ENCODE measurements at places on chromosomes 2 and 18.

- no peak for DNase-seq
Measured at GRCh38 chr2:56688661-56689060, 504.9 kb downstream of the CCDC85A start.

DNA sequence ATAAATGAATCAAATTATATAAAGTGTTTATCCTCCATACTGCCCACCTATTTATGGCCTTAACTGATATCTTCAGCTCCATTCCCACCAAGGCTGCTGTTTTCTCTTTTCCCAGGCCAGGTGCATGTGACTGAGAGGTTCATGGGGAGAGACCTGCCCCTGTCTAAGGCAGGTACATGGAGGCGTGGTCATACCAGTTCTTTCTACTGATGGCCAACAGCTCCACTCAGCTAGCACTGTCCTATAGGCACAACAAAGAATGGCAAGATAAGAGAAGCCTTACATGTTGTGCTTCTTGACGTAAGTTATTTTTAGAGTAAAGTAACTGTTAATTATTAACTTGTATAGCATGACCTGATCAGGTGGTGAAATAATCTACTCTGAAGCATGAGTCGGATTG is 16.8 kb downstream of the AKAIN1 start:
- DNase-seq = no peak

GRCh38 chr2:190343536-190344275 is at the start of gene INPP1:
Gene INPP1, plus strand, starts transcription at chr2:190343589. Its CDS starts 16,514 bp downstream, at chr2:190360103.
- peak; percentile 36 for DNase-seq

- DNase-seq = no peak
Measured at GRCh38 chr2:38922389-38922788, 32.7 kb downstream of the ARHGEF33 start.

- DNase-seq = peak; percentile 17
Measured at GRCh38 chr2:10864861-10865636, 46.7 kb upstream of the KCNF1 start.

DNA sequence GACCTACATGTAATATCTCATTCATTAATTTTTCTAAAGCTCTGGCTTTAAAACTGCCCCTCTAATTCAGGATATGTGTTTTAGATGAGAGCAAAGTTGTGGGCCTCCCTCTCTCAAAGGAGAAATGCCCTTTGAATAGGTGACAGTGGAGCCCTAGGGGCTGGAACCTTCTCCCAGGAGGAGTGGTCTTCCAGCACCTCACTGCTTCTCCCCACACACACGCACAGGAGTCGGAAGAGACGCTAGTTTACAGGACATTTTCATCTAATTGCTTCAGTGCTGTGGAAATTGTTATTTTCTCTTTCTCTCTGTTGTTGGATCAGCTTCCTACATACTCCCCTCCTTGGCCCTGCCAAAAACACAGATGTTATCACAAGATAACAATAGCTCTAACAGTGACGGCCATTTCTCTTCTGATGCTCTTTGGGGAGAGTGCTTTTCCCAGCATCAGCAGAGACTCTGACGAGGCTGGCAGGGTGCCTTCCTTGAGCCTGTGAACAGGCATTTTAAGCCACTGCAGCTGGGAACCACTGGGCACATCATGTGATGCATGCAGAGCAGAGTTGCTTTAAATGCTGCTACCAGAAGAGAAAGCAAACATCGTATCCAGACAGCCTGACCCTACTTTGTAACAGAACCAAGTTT is 209.4 kb upstream of the SP5 start:
- no peak for DNase-seq

DNA sequence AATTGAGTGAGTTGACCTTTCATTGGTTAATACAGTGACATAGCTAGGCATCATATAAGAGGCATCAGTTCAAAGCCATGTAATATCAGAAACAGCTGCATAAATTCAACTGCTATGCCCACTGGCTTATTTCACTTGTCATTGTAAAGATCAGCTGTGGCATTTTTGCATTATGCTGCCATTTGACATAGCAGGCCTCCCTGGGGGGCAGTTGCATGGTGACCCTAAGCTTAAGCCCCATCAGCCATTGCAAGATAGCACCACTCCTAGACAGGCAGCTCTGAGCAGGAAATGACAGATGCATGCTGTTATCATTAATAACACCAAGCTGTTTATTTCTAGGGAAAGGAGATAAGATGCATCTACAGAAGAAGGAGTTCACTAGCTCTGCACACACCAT is 233.4 kb upstream of the CNTNAP5 start:
- no peak for DNase-seq

DNA sequence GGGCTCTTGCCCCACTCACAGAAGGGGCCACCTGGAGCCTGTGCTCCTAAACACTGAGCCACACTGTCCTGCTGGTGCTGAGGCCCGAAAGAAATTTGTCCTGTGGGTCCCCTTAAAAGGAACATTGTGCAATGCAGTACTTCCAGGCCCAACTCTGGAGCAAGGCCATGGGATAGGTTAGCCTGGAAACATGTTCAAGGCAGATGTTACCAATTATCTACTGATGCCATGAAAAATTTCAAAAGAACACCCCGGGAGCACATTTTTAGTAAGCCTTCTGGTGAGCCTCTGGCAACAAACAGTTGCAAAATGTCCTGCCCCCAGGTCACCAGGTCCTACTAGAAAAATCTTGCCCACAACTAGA is 12.3 kb upstream of the PTMA start:
- no peak for DNase-seq

DNA sequence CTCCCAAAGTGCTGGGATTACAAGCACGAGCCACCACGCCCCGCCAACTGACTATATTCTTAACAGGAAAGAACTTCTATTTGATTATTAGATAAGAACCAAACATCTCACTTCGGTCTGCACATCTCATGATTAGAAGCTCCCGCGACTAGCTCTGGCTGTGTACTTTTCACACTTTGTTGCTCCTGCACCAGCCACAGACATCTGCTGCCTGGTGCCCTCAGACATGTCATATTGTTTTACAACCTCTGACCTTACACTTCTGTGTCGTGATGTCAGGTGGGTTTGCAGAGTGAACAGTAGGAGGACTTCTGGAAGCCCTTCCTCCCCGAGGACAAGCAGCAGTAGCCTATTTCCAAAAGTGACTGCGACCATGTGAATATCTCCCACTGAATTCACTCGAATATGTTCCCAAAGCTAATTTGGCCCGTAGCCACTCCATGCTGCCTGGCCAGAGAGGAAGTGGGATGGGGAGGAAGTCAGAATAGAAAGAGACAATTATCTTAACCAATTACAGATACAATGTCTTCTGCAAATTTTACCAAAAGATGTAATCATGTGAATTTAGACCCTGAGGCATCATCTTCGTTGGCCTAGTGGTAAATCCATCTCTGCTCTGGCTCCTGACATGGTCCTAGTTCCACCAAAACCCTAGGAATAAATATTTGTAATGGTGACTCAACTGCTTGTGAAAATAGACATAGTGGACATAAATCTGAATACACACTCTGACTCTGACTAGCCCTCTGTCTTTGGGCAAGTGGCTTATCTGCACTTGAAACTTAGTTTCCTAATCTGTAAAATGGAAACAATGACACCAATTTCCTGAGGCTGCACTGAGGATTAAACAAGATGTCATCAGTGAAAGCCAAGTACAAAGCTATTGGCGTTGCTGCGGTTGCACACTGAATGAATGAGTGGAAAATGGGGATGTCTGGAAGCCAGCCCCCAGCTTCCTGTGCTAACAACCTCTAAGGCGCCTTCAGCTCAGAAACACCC is 406.1 kb downstream of the LRATD1 start:
- no peak for DNase-seq

- DNase-seq = no peak
Measured at GRCh38 chr2:72130659-72131360, 16.9 kb downstream of the CYP26B1 start.

DNA sequence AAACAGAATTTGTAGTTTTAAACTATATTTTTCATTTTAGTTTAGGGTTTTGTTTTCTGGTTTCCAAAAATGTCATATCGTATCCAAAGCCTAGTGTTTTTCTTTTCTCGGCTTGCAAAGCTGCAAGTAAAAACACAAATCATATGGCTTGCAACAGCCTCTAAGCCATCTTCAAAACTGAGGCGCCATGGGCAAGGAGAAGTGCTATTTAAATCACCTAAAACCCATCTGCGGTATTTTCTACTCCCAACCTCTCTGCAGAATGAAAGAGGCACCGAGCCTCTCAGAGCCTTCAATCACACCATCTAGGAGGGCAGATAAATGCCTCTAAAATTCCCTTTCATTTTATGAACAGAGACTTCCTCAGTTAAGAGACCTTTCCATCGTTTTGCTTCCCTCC is 25.2 kb downstream of the FECH start:
- no peak for DNase-seq

DNA sequence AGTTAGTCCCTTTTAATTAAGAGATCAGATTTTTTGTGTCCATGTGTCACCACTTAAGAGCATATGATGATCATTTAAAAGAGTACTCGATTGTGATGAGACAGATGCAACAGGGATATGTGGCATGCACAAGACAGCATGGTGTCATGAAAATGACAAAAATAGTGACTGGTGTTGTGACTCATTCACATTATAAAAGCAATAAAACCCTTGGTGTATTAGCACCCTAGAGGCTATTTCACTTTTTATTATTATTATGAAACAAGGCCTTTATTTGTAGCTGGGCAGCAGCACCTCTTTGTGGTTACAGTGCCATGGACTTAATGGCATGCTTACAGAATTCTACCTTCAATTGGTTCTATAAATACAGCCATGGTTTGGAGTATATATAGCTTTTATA is 1296.0 kb upstream of the ZEB2 start:
- no peak for DNase-seq

DNA sequence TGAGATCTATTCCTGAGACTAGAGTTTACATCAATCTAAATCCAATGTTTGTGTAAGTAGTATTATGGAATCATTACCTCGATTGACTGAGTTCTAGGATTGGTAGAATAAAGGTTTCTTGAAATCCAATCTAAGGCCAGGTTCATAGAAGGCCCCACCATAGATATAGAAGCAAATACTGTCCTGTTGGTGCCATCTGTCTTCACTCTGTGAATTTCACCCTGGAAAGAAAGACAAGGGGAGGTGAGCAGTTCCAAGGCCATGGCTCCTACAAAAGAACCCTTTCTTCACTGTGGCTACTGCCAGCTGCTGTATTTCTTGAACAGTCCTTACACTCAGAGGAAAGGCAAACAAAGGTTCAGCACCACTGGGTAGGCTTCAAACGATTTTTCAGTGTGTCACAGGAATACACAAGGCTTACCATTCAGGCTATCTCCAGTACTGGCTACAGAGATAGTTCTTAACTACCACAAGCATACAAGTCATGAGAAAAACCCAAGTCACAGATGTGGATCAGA is 137.0 kb downstream of the LRP2 start:
- no peak for DNase-seq

- no peak for DNase-seq
Measured at GRCh38 chr2:113218283-113219091, 44.7 kb downstream of the PSD4 start.

DNA sequence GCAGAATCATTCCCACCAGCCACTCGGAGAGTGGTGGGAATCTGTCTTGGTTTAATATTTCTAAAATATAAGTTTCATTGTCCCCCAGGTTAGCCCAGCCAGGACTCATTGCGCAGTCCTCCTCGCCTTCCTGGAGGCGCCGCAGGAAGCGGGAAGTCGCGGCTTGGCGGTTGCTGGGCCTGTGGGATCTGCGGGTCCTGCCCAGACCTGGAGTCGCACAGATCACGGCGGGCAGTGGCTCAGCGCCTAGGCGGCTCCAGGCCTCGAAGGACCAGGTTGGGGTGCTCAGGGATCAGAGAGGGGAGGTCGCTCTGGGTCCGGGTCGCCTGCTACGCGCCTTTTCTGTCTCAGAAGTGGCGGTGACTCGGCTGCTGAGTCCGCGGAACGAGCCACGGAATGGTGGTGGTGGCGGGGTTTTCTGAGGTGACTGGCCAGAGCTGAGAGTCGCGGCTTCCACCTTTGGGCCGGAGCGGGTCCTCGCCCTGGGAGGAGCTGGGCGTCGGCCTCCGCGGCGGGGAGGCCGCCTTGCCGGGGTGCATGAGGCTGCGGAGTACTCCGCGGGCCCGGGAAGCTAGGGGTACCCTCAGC is 2.6 kb downstream of the HOXD3 start:
- no peak for DNase-seq

DNA sequence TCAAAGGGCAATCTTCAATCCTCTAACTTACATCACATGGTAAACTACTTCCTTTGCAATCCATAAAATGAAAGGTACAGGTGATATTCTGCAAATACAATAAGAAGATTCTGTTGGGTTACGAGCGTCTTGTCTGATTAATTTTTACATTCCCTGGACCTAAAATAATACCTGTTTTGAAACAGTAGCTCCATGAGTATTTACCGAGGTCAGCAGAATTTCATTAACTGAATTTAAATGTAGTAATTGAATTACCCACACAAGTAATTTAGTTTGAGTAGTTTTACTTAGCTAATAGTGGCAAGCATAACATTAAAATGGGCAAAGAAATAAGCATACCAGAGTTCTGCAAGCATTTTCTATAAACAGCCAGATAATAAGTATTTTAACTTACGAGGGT is 652.0 kb downstream of the DPP10 start:
- no peak for DNase-seq

DNA sequence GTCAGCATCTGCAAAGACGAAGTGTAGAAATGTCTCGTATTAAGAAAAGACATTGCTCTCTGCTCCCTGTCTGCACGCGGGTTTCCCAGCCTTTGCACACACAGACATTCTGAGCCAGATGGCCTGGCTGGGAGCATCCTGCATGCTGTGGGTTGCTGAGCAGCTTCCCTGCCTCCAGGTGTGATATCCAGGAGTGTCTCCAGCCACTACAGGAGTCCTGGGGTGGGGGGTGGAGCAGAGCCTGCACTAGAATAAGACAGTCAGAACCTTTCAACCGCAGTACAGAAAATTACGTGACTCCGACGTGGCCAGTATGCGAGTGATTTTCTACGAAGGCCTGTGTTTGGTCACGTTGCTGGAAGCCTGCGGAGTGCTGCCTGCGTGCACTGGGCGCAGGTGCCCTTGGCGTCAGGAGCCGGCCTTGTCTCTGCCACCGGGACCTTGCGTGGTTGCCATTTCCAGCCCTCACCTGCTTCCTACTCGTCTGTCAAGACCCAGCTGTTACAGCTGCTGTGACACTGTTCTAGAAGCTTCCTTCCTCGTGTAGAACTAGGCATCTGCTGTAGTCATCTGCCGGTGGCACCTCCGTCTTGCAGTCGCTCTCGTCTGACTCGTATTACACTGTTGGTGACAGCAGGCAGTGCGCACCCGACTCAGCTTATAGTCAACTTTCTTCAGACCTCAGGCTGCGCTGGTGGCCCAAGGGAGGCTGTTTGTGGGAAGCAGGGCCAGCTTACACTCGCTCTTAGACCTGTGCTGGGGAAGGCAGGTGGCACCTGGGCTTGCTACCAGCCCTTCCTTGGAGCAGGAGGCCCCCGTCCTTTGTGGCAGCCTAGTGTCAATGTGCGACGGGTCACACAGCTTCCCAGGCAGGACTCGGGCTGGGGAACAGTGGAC is 11.2 kb downstream of the CTDP1 start:
- DNase-seq = no peak

GRCh38 chr18:32072321-32072720 is 19.4 kb upstream of the RNF138 start:
- DNase-seq = no peak

- DNase-seq = no peak
Measured at GRCh38 chr2:43179942-43180341, 46.5 kb downstream of the ZFP36L2 start.
